ENCODE measurements at places on chromosomes 12 and 14. TPM values are rescaled to one million over a fixed set of nuclear protein-coding genes. Genes with fewer than 3 reads are reported as not detected.

- H3K4me1 ChIP-seq, result no peaks in the 10 kb centered on the region
- no peaks in the 10 kb centered on the region for H3K36me3 ChIP-seq
- H3K27ac ChIP-seq, result no peak overlapping the region
- no peak overlapping the region for H3K4me3 ChIP-seq
These were observed 63.8 kb downstream of the PTGER2 start for GRCh38 chr14:52377940-52378339.

DNA sequence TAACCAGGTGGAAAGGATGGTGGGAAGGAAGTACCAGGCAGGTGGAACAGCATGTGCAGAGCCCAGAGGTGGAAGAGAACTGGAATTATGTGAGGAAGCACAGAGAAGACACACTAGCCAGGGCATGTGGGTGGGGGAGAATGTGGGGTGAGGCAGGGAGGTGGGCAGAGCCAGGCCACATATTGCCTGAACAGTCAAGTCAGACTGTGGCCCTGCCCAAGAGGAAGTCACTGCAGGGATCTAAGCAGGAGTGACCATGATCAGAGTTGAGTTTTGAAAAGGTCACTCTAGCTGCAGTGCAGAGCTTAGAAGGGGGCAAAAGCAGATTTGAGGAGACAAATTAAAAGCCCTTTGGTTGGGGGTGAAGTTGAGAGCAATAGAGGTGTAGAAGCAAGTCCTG, 114.0 kb upstream of the SLC38A2 start:
- H3K36me3 ChIP-seq, result no peaks in the 10 kb centered on the region
- DNase-seq, result no peak
- peaks cover 32% of the 10 kb centered on the region for H3K4me1 ChIP-seq
- no peak overlapping the region for H3K27ac ChIP-seq

SSPN gene
- total RNA-seq, result 1.1 TPM

GRCh38 chr12:116933091-116933490, 22.3 kb downstream of the FBXW8 start:
- DNase-seq, result no peak
- no peak overlapping the region for H3K27ac ChIP-seq
- no peaks in the 10 kb centered on the region for H3K36me3 ChIP-seq
- no peak overlapping the region for H3K4me3 ChIP-seq
- no peaks in the 10 kb centered on the region for H3K4me1 ChIP-seq

RDH5 gene
- total RNA-seq, result 1.7 TPM

PUS7L gene
- 27.4 TPM for total RNA-seq

- H3K4me3 ChIP-seq, result no peak overlapping the region
- no peaks in the 10 kb centered on the region for H3K4me1 ChIP-seq
- H3K27me3 ChIP-seq, result no peaks in the 10 kb centered on the region
- H3K36me3 ChIP-seq, result no peaks in the 10 kb centered on the region
- H3K27ac ChIP-seq, result no peak overlapping the region
These were observed 67.0 kb upstream of the MAX start for GRCh38 chr14:65169351-65169750.

CLEC4E gene
- total RNA-seq, result not detected

Data from GM23338 (cell line).